Thymus (tissue), 14 donors: ENCODE measurements at places on chromosomes 5 and 9. TPM values are rescaled to one million over a fixed set of nuclear protein-coding genes. Genes with fewer than 3 reads are reported as not detected.

DNA sequence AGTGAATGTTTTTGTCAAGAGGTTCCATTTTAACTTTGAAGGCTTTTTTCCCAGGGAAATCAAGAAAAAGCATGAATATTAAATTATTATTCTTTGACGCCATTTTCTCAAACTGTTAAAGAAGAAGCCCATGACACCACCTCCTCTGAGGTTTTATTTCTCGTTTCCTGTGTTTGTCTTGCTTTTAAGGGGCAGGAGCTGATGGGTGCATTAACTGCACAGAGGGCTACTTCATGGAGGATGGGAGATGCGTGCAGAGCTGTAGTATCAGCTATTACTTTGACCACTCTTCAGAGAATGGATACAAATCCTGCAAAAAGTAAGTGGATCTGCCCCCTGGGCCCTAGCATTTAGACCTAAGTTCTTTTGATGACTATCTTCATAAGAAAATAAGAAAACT is 205.3 kb downstream of the RFK start:
- DNase-seq: no peak

DNA sequence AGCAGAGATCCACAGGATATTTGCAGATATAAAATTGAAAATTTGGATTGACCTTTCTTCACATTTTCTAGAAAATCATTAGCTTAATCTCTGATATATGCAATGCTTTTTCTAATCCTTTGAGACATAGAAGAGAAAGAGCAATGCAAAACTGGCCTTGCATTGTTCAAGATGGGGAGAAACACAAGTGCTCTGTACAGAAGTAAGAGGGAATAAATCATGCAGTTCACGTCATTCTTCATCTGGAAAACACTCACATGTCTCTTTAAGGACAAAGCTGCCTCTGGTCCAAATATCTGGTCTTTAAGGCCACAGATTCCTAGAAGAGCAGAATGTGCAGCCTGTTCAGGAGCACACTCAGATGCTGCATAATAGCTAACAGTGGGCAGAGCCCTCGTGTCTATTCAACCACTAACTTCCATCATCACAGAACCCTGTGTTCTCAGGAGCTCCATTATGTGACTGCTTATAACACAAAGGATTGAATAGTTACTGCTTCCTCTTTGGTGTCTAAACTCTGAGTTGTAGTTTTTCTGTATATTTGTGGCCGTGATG is 277.5 kb downstream of the PLK2 start:
- DNase-seq: no peak

Gene TEK
- 2.4 TPM for total RNA-seq

DNA sequence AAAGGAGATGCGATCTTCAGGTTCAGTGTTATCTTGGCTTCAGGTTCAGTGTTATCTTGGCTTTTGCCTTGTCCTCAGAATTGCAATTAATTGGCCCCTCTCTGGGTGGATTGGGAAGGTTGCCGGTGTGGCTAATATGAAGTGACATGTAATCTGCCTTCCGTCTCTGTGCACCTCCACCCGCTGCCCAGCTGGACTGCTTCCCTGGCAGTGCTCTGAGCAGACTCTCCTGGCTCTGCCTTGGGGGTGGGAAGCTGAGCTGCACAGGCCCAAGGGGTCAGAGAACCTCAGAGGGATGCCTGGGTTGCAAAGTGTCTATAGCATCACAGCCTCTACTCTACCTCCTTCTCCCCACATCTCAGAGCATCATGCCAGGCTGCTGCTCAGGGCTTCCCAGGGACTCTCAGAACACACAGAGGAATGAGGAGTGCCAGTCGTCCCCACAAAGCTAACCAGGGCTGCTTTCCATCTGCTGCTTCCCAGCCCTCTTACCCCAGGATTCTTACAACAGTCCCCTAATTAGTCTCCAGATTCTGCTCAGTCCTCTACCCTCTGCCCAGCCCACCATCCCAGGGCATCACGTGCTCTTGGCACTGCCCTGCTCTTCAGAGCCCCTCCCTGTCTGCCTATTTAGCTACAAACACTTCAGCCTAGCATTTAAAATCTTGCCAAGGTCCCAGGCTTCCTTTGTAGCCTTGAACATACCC is 54.4 kb upstream of the AFAP1L1 start:
- DNase-seq: no peak

GRCh38 chr5:127930311-127930710 is 153.3 kb upstream of the SLC12A2 start:
- DNase-seq: no peak

Gene AIF1L
- total RNA-seq: 2.5 TPM

DNA sequence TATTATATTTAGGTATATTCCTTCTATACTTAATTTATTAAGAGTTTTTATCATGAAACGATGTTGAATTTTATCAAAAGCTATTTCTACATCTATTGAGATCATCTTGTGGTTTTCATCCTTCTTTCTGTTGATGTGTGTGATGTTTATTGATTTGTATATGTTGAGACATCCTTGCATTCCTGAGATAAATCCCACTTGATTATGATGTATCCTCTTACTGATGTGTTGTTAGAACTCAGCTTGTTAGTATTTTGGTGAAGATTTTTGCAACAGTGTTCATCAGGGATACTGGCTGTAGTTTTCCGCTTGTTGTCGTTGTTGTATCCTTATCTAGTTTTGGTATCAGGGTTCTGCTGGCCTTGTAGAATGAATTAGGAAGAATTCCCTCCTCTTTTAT is 213.6 kb downstream of the GDNF start:
- DNase-seq: no peak

DNA sequence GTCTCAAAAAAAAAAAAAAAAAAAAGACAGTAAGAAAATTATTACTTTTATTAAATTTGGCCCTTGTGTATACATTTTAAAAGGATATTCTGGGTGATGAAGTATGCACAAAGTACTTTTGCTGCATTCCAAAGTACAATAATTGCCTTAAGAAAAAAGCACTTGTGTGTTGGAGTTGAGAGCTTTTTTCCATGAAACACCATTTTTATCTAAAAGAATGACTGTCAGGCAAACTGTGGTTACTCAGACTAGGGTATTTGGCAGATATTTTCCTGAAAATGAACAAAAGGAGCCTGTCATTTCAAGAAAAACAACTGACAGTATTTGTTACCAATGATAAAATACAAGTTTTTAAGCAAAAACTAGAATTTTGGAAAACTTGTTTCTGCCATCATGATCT is 84.3 kb upstream of the PTPN3 start:
- no peak for DNase-seq

- DNase-seq: no peak
These were observed 358.5 kb downstream of the PTPRD start for GRCh38 chr9:10254338-10254737.

DNA sequence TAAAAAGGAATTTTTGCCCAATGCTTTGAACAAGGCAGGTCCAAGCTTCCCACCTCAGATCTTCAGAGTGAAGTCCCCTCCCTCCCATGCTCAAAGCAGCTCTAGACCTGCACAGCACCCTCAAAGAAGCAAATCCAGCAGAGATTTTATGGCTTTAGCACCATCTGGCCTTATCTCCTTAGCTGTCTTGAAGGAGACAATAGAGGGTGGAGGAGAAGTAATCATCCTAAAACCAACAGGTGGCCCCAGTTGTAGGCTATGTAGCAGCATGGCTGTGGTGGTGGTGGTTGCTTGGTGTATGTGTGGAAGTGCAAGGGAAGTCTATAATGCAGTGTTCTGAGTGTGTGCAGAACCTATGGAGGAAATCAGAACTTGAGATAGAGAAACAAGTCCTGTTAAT is 140.1 kb downstream of the GRIA1 start:
- DNase-seq: no peak

- DNase-seq: no peak
These were observed 7.6 kb downstream of the ENC1 start for GRCh38 chr5:74632947-74633356.

- no peak for DNase-seq
These were observed 15.5 kb downstream of the ADGRD2 start for GRCh38 chr9:124465736-124466135.

GRCh38 chr5:134510970-134511795 is 14.3 kb upstream of the JADE2 start:
- no peak for DNase-seq

Gene AGXT2
- not detected for total RNA-seq

Gene TNFSF8
- 14.7 TPM for total RNA-seq

DNA sequence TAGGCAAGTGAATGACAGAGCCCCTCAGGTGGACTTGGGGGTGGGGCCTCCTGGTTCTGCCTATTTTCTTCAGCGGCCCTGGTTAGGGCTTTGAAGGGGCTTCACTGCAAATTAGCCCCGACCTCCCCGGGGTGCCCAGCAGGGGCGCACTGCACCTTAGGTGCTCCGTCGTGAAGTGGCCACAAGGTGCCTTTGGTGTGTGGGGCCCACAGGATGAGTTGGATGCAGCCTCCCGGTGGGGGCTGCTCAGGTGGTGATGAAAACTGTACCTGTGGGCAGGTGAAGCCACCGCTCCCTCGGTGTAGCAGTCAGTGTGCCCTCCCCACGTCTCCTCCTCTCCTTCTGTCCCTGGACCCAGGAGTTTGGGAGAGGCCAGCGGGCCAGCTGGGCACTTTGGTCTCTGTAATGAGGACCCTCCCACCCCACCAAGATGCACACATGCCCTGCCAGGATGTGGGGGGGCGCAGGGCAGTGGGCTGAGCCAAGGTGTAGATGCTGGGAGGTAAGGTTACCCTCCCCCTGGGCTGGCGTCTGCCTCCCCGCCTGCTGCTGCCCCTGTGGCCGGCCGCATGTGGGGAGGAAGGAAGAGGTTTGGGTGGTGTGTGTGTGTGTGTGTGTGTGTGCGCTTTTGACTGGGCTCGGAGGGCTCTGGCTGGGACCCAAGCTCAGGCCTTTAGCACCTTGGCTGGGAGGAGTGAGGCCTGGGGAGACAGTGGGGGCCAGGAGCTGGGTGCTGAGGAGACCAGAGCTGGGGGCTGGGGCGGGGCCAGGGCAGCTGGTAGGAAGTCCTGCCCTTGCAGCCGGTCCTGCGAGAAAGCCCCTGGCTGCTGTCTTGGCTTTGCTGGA is 55.6 kb downstream of the RXRA start:
- DNase-seq: no peak

Gene FBP1
- 0.76 TPM for total RNA-seq

GRCh38 chr9:19876569-19877316 is 87.9 kb upstream of the SLC24A2 start:
- DNase-seq: no peak

Gene HMGCS1
- total RNA-seq: 20.1 TPM

- DNase-seq: no peak
These were observed 858 bp downstream of the NCS1 start for GRCh38 chr9:130172858-130173665.

DNA sequence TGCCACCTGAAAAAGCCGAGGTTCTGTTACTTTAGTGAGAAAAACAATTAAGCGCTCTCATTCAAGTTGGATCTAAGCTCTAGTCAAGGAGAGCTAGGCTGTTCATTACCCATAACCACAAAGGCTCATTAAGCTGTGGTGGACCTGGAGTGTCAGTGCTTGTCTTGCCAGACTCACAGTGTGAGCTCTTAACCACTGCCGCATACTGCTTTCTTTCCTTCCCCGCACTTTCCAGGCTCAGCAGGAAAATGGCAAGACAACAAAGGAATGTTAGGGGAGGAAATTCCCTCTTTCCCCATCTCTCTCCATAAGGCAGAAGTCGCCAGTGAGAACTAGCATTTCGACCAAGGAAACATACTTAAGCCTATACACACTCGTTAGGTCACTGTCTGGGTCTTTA is 467.3 kb downstream of the ENC1 start:
- DNase-seq: no peak
